ENCODE measurements at places on chromosomes 3 and 15.

- peak; percentile 84 for DNase-seq
Measured at GRCh38 chr15:41894791-41895463, 1.1 kb upstream of the SPTBN5 start.

DNA sequence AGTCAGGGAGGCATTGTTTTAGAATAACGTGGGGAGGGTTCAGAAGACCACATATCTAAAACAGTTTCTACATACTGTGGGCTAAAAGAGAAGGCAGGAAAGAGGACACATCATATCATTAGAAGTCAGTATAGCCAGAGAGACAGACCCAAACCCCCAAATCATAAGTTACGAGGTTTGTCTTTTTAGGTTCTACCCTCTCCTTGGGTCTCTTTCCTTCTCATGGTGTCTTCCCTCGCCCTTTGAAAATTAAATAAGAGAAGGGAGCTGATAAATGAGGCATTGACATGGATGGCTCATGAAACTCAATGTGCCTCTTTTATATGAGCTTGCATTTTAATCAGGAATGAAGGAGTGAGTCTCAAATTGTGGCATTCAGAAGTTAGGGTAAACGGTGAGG, 3.4 kb downstream of the UPK1B start:
- DNase-seq: no peak

GRCh38 chr3:76582632-76583378, 457.1 kb upstream of the ROBO2 start:
- DNase-seq: no peak

DNA sequence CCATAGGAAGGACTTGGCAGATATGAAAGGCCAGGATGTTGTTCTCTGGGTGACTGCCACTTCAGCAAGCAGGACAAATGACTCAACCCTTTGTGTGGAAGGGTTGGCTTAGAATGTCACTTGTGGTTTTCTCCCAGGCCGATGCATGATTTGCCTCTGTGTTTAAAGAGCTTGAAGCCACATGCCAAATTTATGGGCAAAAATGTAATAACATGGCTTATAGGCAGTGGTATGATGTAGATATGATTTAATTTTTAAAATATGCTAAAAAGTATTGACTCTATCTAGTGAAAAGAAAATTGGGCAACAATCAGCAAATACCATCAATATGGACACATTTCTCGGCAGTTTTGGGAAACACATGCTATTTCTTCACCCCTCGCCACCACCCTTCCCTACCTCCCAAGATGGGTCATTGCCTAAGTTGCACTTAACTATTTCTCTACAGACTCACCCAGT, 114.6 kb downstream of the CYP19A1 start:
- no peak for DNase-seq

DNA sequence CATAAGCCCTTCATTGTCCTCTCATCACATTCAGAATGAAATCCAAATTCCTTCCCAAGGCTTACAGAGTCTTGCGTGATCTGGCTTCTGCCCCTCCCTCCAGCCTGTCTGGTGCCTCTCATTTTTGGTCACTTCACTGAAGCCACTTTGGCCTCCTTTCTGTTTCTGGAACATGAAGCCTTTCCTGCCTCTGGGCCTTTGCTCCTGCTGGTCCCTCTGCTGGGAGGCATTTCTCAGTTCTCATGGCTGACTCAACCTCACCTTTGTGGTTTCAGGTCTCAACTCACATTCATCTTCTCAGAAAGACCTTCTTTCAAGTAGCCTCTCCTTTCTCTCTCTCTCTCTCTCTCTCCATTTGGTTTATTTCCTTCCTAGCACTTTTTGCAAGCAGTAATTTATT, 43.9 kb upstream of the BHLHE40 start:
- no peak for DNase-seq

DNA sequence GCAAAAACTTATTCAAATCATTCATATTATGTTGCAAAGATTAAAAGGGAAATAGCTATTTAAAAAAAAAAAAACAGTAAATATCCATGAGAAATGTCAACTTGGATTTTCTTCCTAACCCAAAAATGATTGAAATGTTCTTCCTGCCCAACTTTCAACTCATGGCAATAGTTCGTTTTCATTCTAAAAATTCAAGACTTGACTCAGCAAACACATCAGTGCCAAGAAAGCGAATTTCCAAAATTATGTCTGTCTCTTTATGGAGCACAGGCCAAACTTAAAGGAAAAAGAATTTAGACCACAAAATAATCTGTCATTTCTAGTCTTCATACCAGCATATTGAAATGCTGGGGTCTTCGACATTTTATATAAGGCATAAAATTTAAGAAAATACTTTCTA, 63.7 kb downstream of the MAGI1 start:
- DNase-seq: no peak
